ENCODE measurements at places on chromosomes 5 and 9.

DNA sequence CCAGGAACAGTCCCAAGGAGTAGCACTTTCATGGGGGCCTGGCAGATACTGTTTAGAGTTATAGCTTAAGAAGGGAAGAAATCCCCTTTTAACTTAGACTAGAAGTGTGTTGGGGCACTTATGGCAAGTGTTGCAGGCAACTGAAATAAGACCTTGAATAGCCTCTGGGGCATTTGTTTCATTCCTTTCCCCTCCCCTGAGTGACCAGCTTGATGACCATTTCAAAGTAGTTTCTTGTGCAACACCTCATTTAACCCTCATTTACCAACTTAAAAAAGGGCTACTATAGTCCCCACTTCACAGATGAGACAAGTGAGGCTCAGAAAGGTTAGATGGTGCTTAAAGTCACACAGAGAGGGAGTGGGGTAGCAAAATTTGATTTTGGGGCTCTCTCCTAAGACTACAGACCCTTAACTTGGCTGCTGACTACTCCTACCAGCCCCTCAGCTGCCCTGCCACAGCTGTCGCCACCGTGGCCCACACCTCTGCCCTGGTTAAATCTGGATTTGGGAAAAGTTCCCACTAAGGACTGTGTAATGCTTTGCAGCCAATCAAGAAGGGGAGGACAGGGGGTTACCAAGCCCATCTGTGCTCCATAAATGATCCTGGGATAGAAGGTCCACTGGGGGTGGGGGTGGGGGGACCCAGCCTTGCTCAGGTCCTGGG is 5.5 kb downstream of the PDLIM4 start:
- no peak for DNase-seq

GRCh38 chr9:101029315-101030085 is 973 bp downstream of the PLPPR1 start:
- no peak for DNase-seq

DNA sequence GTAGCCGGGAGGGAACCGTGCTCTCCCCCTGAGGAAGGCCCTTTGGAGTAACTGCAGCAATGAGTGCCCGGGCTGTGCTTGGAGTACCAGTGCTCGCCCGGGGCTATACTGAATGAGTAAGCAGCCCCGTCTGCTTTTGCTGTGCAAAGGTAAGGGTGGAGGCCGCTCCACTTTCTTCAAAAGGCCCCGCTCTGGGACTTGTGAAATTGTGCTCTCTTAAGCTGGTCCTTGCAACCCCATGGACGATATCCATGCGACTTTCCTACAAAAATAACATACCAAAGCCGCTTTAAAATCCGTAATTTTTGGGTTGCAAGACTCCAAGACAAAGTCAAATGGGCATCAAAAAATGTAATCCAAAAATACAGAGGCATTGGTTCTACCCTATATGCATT is 578 bp upstream of the TNFAIP8 start:
- DNase-seq, result peak; percentile 56

DNA sequence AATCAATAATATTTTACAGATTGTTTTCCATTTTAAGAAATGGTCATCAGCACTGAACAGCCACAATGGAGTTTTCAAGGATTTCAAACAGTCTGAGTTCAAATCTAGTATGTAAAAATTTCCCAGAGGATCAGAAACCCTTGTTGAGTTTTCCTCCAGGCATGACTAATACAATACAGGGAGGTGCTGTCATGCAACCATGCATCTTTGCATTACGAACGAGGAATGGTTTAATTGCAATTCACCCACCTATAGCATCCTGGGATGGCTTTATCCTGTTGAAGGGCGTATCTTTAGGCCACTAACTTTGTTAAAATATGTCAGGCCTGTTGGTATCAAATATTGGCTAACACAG is 196.4 kb downstream of the EFNA5 start:
- DNase-seq, result no peak

DNA sequence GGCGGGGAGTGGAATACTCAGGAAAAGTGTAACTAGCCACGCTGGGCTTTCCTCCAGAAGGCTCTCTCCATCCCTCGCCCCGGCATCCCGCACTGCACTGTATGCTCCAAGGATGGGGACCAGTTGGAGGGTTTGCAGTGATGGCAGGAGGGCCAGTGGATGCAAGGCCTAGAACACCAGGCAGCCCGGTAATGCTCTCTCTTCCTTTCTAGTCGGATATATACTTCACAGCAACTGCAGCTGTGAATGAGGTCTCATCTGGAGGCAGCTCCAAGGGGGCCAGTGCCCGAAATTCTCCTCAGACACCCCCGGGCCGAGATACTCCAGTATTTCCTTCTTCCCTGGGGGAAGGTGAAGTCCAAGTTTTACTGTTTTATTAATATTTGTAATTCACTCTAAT is 10.0 kb upstream of the SLC2A8 start:
- DNase-seq, result no peak

DNA sequence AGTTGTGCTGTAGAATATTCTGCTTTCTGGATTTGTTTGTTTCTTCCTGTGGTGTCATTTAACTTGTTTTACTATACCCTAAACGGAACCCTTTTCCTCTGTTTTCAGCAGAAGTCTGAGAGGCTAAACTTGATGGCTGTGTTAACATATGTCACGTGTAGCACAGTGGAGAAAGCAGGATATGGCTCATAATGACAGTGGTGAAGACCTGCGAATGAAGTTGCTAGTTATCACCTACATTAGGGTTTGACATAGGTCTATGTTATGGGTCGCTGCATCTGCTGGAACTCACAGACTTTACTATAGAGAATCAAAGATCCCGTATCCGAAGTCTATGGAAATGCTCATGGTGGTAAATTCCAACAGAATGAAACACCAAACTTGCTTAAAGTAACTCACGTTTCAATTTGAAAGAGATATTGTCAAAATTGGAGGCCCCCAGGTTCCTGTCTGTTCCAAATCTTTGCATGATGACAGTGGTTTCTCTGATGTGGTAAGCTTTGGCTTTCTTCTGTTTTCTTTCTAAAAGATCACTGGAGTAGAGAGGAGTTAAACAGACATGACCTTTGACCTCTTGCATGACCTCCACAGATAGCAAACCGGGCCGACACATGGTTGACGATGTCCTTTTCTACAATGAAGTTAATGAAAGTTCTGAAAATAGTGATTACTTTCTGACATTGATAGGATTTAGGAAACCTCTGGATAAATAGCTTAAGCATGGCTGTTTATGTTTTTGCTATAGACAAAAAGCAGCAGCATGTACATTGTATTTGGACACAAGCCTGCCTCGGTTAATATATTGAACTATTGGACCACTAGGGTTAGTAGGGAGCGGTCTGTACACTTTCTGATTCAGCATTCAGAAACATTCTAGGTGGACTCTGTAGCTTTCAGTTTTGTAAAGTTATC is 3.1 kb upstream of the CATSPER3 start:
- DNase-seq, result no peak

GRCh38 chr5:179802950-179803562 is 3.6 kb downstream of the MGAT4B start:
- DNase-seq, result no peak

- DNase-seq, result no peak
Measured at GRCh38 chr9:134325096-134325812, 1.0 kb upstream of the RXRA start.

DNA sequence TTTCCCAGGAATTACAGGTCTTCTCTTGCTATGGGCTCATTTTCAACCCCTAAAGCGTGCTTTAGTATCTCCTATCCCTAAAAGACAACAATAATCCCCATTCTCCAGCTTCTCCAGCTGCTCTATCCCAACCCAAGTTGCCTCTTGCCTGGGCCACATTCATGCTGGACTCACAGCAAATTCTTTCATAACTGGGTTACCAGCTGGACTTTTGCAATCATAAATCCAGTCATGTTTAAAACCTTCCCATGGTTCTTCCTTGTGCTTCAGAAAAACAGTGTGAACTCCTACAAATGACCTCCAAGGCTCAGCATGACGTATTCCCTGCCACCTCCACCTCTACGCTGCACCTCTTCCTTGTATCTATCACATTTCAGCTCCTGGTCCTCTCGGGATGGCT is 346.9 kb downstream of the GADD45G start:
- no peak for DNase-seq

DNA sequence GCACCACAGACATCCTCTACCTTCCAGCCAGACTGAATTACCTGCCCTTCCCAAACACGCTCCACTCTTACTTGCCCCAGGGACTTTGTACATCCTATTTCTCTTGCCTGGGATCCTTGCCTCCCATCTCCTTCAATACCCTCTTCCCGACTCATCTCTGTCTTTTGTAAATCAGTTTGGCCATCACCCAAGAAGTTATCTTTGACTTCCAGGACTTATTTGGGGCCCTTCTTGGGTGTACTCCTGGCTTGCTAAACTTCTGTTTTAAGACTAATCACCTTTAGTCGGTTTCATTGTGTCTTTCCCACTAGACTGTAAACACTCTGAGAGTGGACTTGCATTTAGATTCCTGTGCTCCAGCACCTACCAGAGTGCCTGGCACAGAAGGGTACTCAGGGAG is 545.6 kb downstream of the ACTL7B start:
- DNase-seq, result no peak

DNA sequence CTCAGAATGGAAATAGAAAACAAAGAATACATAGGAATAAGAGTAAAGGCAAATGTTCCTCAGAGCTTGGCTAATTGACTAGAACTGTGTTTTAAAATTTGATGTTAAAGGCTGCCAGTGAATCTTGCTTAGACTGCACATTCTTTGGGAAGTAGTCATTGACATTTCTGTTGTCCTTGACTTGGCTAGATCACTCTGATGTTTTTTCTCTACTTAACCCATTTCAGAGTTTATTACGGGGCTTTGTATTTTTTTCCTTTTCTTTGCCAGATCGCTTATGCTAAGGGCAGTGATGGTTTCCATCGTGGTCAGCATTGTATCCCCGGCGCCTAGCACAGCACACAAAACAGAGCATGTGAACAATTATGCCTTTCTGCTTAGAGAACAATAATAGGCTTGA is 1126.7 kb upstream of the CDH9 start:
- DNase-seq, result no peak

DNA sequence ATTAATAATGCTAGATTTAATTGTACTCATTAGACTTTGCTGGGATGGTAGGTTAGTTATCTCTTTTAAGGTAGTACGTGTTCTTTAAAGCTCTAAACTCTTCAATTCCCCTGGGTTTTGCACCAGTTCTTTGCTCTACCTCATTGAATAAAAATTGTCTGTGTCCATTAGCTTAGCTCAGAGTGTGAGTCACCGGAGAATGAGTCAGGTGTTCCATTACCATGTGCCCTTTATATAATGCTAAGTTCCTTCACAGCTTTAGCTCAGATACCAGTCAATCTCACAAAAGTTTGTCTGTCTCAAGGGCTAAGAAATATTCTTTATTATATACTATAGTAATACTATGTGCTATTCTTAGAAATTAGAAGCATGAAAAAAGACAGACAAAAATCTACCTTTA is 339.4 kb downstream of the PRELID2 start:
- DNase-seq, result no peak

DNA sequence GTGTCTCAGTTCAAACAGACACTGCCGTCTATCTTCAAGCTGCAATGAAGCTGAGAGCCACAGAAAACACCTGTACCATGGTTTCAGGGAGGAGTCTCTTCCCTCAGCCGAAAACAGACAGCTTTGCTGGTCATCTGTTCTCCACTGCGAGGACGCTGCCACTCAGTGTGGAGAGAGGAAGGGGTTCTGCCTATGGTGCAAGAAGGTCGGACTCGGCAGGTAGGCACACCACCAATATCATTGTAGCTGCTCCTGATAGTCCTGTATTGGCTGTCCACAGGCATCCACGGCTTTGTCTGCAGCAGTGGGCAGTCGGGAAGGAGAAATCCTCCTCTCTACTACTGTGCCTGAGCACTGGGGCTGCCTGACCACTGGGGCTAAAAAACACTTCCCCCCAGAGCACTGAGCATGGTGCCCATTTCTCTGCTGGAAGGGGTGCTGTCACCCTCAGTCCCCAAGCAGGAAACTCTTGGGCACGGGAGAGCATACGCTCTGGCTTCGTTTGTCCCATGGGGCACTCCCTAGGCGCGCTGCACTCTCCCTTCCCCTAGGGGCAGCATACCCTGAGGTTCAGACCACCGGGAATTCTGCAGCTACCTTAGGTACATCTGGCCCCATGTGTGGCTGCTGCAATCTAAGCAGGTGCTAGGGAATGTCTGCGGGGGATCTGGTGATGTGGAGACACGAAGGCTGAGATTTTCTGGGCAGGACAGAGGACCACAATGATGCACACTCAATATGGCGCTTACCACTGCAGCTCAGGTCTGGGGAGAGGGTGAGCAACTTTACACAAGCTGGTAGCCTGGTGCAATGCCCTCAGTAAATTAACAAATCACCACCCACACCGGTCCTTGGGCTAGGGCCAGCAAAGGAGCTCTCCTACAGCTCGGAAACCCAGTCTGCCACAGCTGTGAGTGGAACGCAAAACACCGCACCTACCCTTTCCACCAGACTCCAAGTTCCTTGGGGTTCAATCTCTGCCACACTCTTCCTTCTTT is 880.9 kb upstream of the SEMA6A start:
- DNase-seq, result no peak

GRCh38 chr5:133612249-133612860 is at the start of gene FSTL4:
Gene FSTL4 (minus strand): TSS chr5:133612541.
- peak; percentile 6 for DNase-seq

DNA sequence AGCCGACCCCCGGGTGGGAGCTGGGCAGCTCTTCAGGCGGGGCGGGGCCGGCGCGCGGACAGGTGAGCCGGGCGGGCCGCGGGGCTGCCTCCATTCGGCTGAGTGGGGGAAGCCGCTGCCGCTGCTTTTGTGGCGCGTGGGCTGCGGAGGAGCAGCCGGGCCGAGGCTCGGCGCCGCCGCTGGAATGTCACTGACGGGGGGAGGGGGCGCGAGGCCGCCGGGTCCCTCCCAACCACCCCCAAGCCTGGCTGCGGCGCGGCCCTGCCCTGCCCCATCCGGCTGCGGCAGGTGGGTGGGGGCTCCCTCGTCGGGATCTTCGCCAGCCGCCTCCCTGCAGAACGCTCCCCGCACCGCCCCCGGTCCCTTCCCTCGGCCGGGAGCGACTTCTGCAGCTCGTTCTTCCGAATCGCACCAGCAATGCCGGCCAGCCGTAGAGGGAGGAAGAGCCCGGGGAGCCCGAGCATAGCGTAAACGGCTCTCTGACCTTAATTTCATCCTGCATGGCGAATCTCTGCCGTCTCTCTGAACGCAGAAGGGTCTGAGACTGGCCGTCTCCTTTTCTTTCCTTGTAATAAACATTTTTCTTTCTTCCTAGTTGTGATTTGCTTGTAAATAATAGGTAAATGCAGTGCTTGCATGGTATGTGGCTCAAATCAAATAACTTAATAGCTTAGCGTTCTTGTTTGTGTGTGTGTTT is 505 bp downstream of the SPTAN1 start:
- DNase-seq, result peak; percentile 64

DNA sequence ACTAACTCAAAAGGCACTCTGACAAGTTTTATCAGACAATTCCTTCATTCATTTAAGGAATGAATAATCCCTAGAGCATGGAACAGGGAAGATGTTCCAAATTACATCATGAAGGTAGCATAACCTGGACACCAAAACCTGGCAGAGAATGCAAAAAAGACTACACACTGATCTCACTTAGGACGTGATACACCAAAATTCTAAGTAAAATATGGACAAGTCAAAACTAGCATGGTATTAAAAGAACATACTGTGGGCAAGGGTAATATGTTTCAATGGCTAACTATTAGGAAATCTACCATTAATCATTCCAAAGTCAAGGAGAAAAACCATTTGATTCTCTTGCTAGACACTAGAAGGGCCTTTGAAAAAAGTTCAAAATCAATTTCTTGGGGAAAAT is 176.5 kb downstream of the HSPA4 start:
- no peak for DNase-seq

- DNase-seq, result no peak
Measured at GRCh38 chr9:38125889-38126288, 56.9 kb upstream of the SHB start.

- peak; percentile 3 for DNase-seq
Measured at GRCh38 chr9:27333241-27334052, 36.5 kb upstream of the EQTN start.

Data from stimulated activated naive CD4-positive, alpha-beta T cell treated with Interleukin-2 at 50 U/mL for 16 hours (primary cell).